Urinary bladder (tissue), 4 donors: ENCODE measurements at places on chromosomes 3 and 15. TPM values are rescaled to one million over a fixed set of nuclear protein-coding genes. Genes with fewer than 3 reads are reported as not detected.

PLA2G4D gene
- 0.03 TPM for polyA plus RNA-seq

DLEC1 gene
- 0.29 TPM for polyA plus RNA-seq

GCSAM gene
- polyA plus RNA-seq, result 0.43 TPM

TRIM71 gene
- polyA plus RNA-seq, result not detected

DNAH12 gene
- 0.01 TPM for polyA plus RNA-seq

USP50 gene
- not detected for polyA plus RNA-seq

TMEM207 gene
- not detected for polyA plus RNA-seq

IQCF5 gene
- not detected for polyA plus RNA-seq

DNA sequence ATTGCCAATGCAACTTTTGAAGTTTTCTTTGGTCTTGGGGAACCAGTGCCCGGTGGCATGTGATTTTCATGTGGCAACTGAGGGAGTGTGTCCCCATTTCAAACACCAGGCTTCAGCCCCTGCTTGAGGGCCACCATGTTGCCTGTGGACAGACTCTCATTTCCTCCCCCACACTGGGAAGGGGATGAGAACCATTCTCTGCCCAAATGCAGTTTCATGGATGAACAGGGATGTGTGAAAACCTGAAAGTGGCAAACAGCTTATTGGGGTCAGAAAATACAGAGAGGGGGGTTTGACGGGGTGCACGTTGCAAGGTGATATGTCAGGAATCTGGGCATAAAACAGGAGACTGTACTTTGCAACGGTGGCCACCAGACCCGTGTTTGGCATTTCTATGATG, 6.3 kb downstream of the FAM107A start:
- DNase-seq, result no peak

GRCh38 chr3:54202054-54202453, 79.7 kb downstream of the CACNA2D3 start:
- DNase-seq, result no peak

DNA sequence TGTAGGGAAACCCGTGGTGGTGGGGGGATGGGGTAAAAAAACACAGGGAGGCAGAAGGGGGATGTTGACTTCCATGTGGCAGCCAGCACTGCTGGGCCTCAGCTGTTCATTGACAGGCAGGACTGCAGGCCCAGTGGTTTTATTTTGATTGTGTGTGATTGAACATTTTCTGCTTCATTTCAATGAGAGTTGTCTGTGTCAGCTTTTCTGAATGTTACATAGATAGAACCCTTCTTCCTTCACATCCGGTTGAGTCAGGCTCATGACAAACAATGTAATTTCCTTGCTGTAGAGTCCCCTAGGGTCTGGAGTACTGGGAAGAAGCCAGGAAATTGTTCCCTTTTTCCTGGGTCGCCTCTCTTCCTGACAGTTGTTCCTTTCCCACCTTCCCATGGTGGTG, 8.2 kb upstream of the RPP25 start:
- no peak for DNase-seq

GRCh38 chr3:114712728-114713492, 419.1 kb downstream of the TIGIT start:
- no peak for DNase-seq

DNA sequence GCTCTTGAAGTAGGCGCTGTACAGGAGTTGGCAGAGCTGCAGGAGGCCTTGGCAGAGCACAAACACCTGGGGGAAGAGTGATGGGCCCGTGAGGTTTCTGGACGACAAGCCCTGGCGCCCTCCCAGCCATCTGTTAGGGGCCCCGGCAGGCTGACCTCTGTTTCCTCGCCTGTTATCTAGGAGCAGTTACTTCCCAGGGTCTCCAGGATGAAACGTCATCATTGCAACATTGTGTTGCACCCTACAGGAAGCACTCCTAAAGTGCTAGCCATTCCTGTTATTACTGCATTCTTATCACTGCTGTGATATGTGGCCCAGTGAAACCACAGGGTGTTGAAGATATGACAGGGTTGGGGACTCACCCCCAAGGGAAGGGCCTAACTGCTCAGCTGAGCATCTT, 50.2 kb downstream of the SLCO2A1 start:
- DNase-seq, result no peak

DNA sequence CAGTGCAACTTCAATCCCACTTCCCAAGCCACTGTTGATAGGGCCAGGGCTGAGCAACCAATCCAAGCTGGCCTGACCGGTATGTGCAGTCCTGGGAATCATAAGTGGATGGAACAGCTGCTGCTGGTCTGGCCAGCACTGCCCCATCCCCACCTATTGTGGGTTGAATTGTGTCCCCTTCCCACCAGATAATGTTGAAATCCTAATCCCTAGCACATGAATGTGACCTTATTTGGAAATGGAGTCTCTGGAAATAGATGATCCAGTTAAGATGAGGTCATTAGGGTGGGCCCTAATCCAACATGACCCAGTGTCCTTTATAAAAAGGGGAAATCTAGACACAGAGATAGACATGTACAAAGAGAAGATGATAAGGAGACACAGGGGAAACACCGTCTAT, 13.7 kb upstream of the PDIA5 start:
- DNase-seq, result no peak

DNA sequence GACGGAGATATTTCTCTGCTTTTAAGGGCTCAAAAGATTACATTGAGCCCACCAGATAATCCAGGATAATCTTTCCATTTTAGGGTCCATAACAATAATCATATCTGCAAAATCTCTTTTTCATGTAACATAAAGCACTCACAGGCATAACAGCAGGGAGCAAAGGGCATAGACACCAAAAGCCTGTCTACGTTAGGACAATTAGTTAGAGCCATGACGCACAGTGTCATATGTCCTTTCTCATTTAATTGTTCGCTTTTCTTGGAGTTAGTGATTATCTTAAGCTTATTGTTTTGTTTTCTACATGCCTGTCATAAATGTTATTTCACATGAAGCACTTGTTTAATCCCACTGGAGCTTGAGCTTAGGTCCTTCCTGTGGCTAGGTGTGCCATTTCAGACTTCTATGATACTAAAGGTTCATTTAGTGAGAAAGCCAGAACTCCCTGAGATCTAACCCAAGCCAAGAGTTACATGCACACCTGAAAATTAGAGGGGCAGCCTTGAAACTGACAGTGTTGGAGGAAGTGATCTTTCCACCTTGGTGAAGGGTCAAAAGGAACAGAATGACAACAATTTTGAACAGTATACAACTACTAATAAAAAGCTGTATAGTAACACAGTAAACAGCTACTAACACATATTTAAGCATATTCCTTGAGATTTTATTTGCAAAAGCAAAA, 11.7 kb upstream of the HHATL start:
- no peak for DNase-seq

DNA sequence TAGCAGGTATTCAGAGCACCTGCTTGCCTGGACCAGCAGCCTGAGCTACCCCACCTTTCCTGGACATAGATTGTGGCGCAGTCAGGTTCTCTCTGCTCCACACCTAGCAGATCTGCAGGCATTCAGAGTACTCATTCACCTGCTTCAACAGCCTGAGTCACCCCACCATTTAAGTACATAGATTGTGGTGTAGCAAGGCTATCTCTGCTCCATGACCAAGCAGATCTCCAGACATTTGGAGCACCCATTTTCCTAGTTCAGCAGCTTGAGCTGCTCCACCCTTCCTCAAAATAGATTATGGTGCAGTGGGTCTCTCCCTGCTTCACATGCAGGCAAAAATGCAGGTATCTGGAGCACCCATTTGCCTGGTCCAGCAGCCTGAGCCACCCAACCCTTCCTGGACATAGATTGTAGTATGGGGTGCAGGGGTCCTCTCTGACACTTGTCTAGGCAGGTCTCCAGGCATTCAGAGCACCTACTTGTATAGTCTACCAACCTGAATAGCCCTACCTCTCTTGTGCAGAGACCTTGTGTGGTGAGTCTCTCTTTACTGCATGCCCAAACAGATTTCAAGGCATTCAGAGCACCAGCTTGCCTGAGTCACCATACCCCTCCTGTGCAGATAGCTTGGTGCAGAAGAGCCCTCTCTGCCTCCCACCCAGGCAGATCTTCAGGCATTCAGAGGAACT, 466.0 kb upstream of the THBS1 start:
- DNase-seq, result no peak

DNA sequence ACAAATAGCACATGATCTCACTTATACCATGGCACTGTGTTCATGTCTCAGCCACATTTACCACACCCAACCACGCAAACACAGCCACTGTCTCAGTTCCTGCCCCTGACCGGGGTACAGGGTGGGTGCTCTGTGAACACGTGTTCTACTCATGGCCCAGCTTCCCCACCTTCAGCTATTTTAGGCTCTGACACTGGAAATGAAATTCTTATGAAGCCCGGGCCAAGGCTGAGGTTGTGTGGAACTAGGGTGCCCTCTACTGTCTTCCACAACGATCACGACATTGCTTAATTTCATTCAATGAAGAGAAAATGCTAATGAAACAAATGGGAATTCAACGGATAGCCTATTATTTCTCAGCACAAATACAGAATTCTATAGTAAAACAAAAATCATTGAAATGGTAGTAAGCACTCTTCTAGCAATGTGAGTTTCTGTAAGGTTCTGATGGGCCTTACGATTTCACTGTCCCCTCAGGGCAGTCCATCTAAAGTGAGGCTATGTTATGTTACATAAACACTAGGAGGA, 2.1 kb upstream of the GABRA5 start:
- no peak for DNase-seq

- no peak for DNase-seq
These were observed 8.5 kb downstream of the MINDY2 start for GRCh38 chr15:58779554-58779953.

GRCh38 chr15:45784656-45785055, 149.8 kb downstream of the SQOR start:
- no peak for DNase-seq
